ENCODE measurements at places on chromosomes 16 and 17.
A peak's percentile ranks its signal among the peaks of the same experiment; 100 is the strongest.

- DNase-seq = peak; percentile 95
These were observed at the start of gene NDUFB10 for GRCh38 chr16:1959269-1960039. TSS of gene NDUFB10 (plus strand) at chr16:1959538. CDS start at chr16:1959625, 87 bp downstream.

GRCh38 chr17:4566785-4567184 is 6.4 kb upstream of the GGT6 start:
- DNase-seq = no peak

GRCh38 chr17:50800196-50800700 is 32.9 kb upstream of the ANKRD40CL start:
- DNase-seq = no peak

DNA sequence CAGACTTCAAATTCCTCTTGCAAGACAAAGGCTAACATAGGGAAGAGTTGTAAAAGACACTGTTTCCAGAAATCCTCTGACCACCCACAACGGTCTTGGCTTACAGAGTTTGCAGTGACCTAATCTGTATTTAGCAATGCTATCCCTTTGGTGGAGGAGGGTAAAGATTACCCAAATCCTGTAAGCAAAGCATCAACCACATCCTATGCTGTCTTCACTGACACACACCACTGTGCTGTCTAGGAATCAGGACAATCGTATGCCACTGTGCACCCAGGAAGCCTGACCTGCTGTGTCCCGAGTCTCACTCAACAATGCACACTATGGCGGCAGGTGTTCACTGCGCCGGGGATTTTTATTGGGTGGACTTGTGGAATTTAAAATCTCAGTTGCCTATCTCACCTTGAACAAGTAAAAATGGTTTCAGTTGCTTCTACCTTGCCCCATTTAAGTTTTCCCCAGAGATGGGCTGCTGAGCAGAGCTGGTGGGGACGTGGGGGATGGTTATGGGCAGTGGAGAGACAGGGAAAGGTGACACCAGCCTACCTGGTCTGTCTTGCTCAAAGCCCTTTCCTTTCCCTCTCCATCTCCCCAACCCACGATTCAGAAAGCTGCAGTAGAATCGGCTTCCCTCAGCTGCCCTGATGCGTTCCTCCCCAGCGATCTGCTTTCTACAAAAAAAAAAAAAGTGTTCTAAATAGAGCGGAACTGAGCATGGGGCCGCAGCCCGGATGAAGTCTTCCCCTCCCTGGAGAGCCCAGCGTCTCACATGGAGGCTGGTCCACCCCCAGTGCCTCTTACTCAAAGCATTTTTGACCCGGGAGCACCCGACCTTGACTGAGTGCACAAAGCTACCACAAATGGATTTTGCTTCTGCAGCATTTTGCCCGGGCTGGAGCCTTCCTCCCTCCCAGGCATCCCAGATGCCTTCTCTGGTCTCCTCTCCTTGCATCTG is 271.5 kb downstream of the SOX9 start:
- DNase-seq = no peak

GRCh38 chr16:28205117-28205899 is 6.5 kb downstream of the XPO6 start:
- no peak for DNase-seq

- DNase-seq = no peak
These were observed 79.0 kb downstream of the ARHGAP17 start for GRCh38 chr16:24936151-24936550.

DNA sequence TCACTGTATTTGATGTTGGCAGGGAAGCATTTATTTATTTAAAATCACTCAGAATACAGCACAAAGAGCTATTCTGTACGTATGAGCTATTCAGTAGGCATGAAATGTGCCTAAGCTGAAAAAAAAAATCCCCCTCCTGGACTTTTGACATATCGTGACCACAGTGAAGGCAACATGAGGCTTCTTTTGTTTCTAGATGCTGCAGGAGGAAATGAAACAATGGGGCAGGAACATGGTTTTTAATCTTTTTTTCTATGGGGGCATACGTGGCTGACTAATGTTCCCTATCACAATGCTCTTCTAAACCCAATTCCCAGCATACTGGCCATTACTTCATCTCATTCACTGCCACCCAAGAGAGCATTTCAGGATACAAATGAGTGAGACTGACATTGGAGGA is 191.0 kb upstream of the PMFBP1 start:
- DNase-seq = no peak

Data from osteocyte (in vitro differentiated cells).